ENCODE measurements at places on chromosomes 5 and 9. TPM values are rescaled to one million over a fixed set of nuclear protein-coding genes. Genes with fewer than 3 reads are reported as not detected.

DNA sequence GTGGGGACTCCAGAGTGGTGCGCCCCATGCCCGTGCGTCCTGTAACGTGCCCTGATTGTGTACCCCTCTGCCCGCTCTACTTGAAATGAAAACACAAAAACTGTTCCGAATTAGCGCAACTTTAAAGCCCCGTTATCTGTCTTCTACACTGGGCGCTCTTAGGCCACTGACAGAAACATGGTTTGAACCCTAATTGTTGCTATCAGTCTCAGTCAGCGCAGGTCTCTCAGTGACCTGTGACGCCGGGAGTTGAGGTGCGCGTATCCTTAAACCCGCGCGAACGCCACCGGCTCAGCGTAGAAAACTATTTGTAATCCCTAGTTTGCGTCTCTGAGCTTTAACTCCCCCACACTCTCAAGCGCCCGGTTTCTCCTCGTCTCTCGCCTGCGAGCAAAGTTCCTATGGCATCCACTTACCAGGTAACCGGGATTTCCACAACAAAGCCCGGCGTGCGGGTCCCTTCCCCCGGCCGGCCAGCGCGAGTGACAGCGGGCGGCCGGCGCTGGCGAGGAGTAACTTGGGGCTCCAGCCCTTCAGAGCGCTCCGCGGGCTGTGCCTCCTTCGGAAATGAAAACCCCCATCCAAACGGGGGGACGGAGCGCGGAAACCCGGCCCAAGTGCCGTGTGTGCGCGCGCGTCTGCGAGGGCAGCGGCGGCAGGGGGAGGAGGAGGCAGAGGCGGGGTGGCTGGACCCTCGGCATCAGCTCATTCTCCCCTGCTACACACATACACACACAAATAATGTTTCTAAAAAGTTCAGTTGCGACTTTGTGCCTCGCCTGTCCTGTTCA, 668 bp downstream of the GLIS3 start:
- peak; percentile 25 for DNase-seq
- peak overlapping the region; percentile 89 for H3K4me3 ChIP-seq
- H3K27ac ChIP-seq: no peak overlapping the region
- H3K27me3 ChIP-seq: peaks cover 13% of the 10 kb centered on the region

Gene UBAP2
- total RNA-seq: 65.1 TPM

DNA sequence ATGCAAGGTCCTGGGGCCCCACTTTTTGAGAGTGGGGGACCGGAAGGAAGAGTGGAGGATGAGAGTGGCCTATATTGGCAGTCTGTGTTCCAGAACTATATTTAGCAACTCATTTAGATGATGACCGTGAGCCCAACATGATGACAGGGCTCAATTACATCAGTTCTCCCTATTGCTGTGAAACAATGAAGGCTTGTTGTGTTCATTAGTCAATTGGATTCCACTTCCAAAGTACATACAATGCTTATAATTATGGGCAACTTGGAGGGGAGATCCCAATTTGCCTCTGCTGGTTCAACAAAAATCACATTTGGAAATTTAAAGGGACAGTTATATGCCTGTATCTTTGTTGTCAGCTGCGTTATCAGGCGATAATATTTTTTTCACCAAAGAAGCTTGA, 91.1 kb downstream of the TARS1 start:
- H3K36me3 ChIP-seq: no peaks in the 10 kb centered on the region
- no peaks in the 10 kb centered on the region for H3K27me3 ChIP-seq
- H3K4me1 ChIP-seq: no peaks in the 10 kb centered on the region
- no peak for DNase-seq
- no peak overlapping the region for H3K4me3 ChIP-seq

Gene ORM2
- not detected for total RNA-seq

DNA sequence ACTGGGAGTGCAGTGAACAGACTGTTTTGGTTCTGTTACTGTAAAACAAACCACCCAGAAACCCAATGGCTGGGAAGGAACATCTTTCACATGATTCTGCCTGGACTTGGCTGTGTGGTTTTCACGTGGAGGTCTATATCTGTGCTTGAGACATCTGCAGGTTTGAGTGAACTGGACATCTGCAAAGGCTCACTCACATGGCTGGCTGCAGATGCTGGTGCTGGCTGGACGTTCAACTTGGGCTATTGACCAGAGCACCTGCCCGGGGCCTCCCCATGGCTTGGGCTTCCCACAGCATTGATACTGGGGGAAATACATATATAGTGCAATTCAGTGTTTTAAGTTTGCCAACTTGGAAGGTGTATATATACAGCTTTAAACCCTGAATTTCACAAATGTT, 6.8 kb downstream of the CTSL start:
- H3K27ac ChIP-seq: no peak overlapping the region
- peaks cover 3% of the 10 kb centered on the region for H3K36me3 ChIP-seq
- H3K4me3 ChIP-seq: no peak overlapping the region
- DNase-seq: no peak

Gene CLIC3
- total RNA-seq: not detected

DNA sequence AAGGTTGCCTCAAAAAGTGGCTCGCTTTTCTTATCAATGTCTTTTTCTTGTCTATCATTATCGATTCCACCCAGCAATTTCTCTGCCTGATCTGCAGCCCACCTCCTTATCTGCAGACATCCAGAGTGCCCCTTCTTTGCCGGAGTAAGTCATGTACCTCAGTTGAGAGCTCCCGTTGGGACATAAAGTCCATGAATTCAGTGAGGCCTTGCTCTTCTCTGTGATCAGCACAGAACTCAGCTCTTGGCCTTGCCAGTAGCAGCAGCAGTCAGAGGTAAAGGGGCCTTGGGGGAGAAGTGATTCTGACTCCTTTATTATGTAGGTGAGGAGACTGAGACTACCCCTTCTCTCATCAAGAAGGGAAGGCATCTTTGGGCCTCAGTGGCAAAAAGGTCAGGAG, 24.9 kb upstream of the DCAF12 start:
- no peak for DNase-seq
- peaks cover 7% of the 10 kb centered on the region for H3K4me1 ChIP-seq
- H3K27ac ChIP-seq: no peak overlapping the region
- H3K27me3 ChIP-seq: no peaks in the 10 kb centered on the region
- H3K36me3 ChIP-seq: no peaks in the 10 kb centered on the region

DNA sequence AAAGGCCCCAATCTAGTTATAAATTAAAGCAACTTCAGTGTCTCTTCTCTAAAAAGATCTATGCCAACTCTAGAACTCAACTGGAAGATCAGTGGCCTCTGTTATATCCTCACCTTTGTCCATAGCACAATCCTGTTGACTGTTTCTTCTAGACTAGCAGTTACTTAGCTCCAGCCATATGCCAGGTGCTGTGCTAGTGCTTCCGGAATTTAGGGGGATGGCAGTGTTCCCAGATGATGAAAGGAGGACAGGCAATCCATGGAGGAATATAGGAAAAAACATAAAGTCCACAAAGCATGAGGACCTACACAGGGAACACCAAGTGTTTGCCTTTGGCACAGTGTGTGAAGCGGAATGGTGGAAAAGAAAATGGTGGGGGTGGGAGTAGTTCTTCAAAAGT, 214.3 kb downstream of the MAPKAP1 start:
- H3K27ac ChIP-seq: no peak overlapping the region
- no peak for DNase-seq
- peaks cover 5% of the 10 kb centered on the region for H3K27me3 ChIP-seq
- H3K4me1 ChIP-seq: peaks cover 8% of the 10 kb centered on the region
- H3K36me3 ChIP-seq: no peaks in the 10 kb centered on the region

Gene ANKRD33B
- 14.5 TPM for total RNA-seq

DNA sequence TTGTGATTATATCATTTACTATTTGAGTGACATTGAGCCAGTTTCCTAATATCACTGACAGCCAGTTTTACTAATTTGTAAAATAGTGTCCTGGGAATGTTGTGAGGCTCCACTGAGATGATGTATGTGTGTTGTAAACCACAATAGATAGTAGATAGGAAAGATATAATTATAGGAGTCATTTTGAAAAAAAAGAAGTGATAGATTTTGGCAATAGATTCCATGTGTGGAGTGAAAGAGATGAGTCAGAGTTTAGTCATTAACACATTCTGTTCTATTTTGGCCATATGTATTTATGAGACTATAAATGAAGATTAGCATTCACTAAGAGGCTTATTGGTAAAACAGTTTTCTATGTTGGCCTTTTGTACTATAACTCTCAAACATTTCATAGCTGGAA, 388.2 kb downstream of the FAM170A start:
- no peak overlapping the region for H3K4me3 ChIP-seq
- H3K4me1 ChIP-seq: no peaks in the 10 kb centered on the region
- H3K27me3 ChIP-seq: no peaks in the 10 kb centered on the region
- no peak overlapping the region for H3K27ac ChIP-seq
- H3K36me3 ChIP-seq: no peaks in the 10 kb centered on the region
- no peak for DNase-seq

- no peak overlapping the region for H3K27ac ChIP-seq
- H3K4me3 ChIP-seq: no peak overlapping the region
- H3K27me3 ChIP-seq: peaks cover 5% of the 10 kb centered on the region
- no peak for DNase-seq
- H3K4me1 ChIP-seq: no peaks in the 10 kb centered on the region
These were observed 221.6 kb downstream of the NR2F1-AS1 start for GRCh38 chr5:93359296-93359959.

DNA sequence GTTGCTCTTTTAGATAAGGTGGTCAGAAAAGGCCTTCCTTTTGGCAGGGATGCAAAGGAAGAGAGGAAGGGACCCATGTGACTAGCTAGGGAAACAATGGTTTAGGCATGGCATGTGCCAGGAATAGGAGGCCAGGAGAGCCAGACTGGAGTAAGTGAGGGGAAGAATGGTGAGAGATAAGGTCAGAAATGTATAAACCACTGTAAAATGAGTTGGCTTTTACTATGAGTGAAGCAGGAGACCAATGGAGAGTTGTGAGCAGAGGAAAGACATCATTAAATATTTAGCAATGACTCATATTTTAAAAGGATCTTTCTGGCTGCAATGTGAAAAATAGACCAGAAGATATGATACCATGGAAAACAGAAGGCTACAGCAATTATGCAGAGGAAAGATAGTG, 50.9 kb downstream of the AP3B1 start:
- no peak for DNase-seq
- no peaks in the 10 kb centered on the region for H3K27me3 ChIP-seq
- H3K4me3 ChIP-seq: no peak overlapping the region
- no peaks in the 10 kb centered on the region for H3K36me3 ChIP-seq
- no peaks in the 10 kb centered on the region for H3K4me1 ChIP-seq

- no peak for DNase-seq
- H3K4me1 ChIP-seq: no peaks in the 10 kb centered on the region
- no peaks in the 10 kb centered on the region for H3K27me3 ChIP-seq
- peaks cover 27% of the 10 kb centered on the region for H3K36me3 ChIP-seq
These were observed 63.0 kb downstream of the FER start for GRCh38 chr5:108810717-108811116.

Gene CA9
- not detected for total RNA-seq

DNA sequence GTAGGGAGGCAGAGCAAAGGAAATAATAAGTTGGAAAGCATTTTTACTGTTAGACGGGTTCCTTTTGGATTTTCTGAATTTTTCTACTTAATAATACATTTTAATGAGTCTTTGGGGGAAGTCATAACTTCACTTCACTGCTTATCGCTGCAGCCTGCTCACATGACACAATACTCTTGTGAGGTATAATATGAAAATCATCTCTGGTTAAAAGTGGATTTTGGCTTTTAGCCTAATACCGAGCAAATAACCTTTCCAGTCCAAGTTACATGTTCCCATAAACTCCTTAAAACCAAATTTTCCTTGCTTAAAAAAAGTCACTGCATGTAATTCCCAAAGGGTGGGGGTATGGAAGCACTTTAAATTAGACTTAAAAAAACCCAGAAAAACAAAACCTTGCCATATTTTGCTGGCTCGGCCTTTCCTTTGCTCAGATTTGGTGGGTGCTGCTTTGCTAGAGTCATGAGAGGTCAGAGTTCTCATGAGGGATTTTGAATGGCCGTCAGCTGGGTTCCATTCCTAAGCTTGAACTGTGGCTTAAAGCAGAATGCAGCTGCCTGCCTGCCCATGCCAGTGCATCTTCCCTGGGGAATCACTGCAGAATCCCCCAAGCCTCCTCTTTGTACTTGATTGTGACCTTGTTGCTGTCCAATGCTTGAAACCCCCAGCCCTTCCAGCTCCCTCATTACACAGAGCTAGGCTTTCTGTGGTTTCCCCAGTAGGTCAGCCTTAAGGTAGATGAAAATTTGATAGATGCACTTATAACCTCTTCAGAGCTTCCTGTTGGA, 331.8 kb downstream of the KDM4C start:
- H3K4me1 ChIP-seq: peaks cover 4% of the 10 kb centered on the region
- H3K27me3 ChIP-seq: no peaks in the 10 kb centered on the region
- H3K36me3 ChIP-seq: no peaks in the 10 kb centered on the region
- H3K27ac ChIP-seq: no peak overlapping the region
- no peak overlapping the region for H3K4me3 ChIP-seq

GRCh38 chr5:150044329-150044681, 42.0 kb downstream of the CSF1R start:
- H3K4me3 ChIP-seq: no peak overlapping the region
- H3K27me3 ChIP-seq: peaks cover 5% of the 10 kb centered on the region
- H3K27ac ChIP-seq: no peak overlapping the region
- H3K4me1 ChIP-seq: no peaks in the 10 kb centered on the region

GRCh38 chr5:123084730-123085605, 4.1 kb upstream of the PRDM6 start:
- peaks cover 28% of the 10 kb centered on the region for H3K27me3 ChIP-seq
- no peak overlapping the region for H3K4me3 ChIP-seq
- H3K27ac ChIP-seq: no peak overlapping the region
- H3K4me1 ChIP-seq: peaks cover 42% of the 10 kb centered on the region

DNA sequence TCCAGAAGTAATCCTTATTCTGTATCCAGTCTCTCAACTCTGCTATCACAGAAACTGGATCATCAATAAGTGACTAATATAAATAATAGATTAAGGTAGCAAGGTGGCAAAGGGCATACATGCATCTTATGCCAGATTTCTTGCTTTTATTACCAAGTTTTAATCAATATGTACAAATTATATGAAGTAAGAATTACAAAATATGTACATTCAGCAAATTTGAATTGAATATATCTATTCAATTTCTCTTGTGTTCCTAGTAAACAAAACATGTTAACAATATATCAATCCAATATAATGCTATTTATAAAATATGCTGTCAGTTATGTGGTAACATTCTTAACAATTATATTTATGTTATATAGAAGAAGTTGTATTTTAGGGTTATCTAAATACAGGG, 488.7 kb upstream of the COX7C start:
- no peak overlapping the region for H3K27ac ChIP-seq
- H3K36me3 ChIP-seq: no peaks in the 10 kb centered on the region
- H3K4me3 ChIP-seq: no peak overlapping the region
- no peak for DNase-seq
- H3K4me1 ChIP-seq: peaks cover 6% of the 10 kb centered on the region
- peaks cover 2% of the 10 kb centered on the region for H3K27me3 ChIP-seq
